ENCODE measurements at places on chromosomes 2 and 18. TPM values are rescaled to one million over a fixed set of nuclear protein-coding genes. Genes with fewer than 3 reads are reported as not detected.
A peak's percentile ranks its signal among the peaks of the same experiment; 100 is the strongest.

The SCYGR4 gene
- not detected for total RNA-seq

The BOLL gene
- not detected for total RNA-seq

The KCNJ3 gene
- not detected for total RNA-seq

The GPR35 gene
- total RNA-seq: 2.4 TPM

The CD28 gene
- total RNA-seq: 3.3 TPM

GRCh38 chr18:532632-533031 is 32.1 kb upstream of the COLEC12 start:
- H3K27ac ChIP-seq: no peak overlapping the region
- no peak for DNase-seq
- H3K27me3 ChIP-seq: no peaks in the 10 kb centered on the region
- no peaks in the 10 kb centered on the region for H3K4me1 ChIP-seq

GRCh38 chr2:40480073-40480472 is 28.2 kb upstream of the SLC8A1 start:
- H3K36me3 ChIP-seq: no peaks in the 10 kb centered on the region
- no peaks in the 10 kb centered on the region for H3K27me3 ChIP-seq
- no peak for DNase-seq
- no peak overlapping the region for H3K4me3 ChIP-seq
- no peak overlapping the region for H3K27ac ChIP-seq
- H3K4me1 ChIP-seq: no peaks in the 10 kb centered on the region

DNA sequence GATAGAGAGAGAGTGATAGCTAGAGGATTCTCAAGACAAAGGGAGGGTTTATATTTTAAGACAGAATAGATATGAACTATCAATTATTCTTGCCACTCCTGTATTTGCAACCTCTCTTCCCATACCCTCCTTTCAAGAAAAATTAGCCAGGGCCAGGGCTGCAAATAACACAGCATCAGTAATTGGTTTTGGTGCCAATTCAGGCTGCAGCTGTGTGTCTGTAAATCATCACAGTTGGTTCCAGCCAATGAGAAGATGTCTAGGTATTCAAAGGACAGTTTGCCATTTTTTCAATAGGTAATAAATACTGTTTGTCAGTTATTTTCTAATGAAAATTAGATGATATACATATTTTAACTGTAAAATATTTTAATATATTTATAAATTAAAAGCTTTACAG is 73.5 kb downstream of the WDPCP start:
- no peaks in the 10 kb centered on the region for H3K27me3 ChIP-seq
- no peak for DNase-seq
- H3K27ac ChIP-seq: no peak overlapping the region
- H3K36me3 ChIP-seq: no peaks in the 10 kb centered on the region

DNA sequence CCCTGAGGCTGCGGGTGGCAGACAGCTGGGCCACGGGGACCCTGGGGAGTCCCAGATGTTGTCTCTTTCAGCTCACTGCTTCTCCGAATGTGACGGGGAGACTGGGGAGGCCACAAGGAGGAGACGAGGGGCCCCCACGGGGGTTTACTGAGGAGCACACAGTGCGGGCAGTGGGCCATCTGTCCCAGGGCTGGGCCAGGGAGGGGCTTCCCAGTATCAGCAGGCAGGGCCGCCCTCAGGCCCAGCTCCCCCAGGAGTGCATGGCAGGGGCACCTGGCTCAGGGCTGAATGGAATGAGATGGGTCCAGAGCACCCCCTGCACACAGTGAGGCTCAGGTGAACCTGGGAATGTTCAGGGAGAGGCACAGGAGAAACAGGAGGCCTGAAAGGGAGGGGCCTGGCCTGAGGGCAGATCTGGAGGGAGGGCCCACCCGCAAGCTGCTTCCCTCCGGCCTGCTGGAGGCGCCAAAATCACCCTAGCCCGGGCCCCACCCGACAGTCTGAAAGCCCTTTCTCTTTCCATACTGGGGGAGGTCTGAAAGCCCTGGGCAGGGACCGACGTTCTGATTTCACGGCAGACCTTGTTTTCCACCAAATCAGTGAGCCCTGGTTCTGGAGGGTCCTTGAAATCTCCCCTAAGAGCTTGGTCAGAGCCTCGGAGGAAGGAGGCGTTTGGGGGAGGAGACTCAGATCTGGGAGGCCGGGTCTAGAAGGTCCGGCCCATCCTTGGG is 35.5 kb upstream of the PTMA start:
- no peak overlapping the region for H3K4me3 ChIP-seq
- H3K27me3 ChIP-seq: no peaks in the 10 kb centered on the region
- H3K36me3 ChIP-seq: no peaks in the 10 kb centered on the region
- peak; percentile 76 for DNase-seq
- peaks cover 60% of the 10 kb centered on the region for H3K4me1 ChIP-seq
- peak overlapping the region; percentile 92 for H3K27ac ChIP-seq

- no peak overlapping the region for H3K27ac ChIP-seq
- no peak overlapping the region for H3K4me3 ChIP-seq
- H3K27me3 ChIP-seq: no peaks in the 10 kb centered on the region
- no peak for DNase-seq
Measured at GRCh38 chr2:17627434-17627833, 86.9 kb downstream of the VSNL1 start.

GRCh38 chr2:178163911-178164310 is 30.4 kb upstream of the OSBPL6 start:
- H3K27ac ChIP-seq: no peak overlapping the region
- no peaks in the 10 kb centered on the region for H3K27me3 ChIP-seq
- no peak overlapping the region for H3K4me3 ChIP-seq
- H3K36me3 ChIP-seq: no peaks in the 10 kb centered on the region

DNA sequence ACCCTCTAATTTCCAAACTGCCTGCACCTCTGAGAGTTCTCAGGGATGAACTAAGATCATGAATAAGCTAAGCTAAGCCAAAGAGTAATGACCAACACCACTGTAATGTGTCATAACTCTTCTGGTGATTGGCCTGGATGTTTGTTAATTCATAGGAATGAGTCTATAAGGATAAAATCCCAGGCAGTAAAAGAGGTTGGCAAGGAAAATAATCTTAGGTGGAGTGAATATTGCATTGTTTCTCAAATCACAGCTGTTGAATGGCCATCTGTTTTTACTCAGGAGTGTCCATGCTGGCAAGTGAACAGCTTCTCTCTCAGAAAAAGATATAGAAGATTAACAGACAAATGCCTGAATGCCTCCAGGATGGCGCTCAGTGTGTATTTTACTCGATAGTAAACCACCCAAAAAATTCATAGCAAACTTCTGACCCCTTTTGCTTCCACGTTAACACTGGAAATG is 60.8 kb upstream of the GLS start:
- no peaks in the 10 kb centered on the region for H3K36me3 ChIP-seq
- no peaks in the 10 kb centered on the region for H3K27me3 ChIP-seq
- no peaks in the 10 kb centered on the region for H3K4me1 ChIP-seq
- no peak for DNase-seq
- no peak overlapping the region for H3K4me3 ChIP-seq

DNA sequence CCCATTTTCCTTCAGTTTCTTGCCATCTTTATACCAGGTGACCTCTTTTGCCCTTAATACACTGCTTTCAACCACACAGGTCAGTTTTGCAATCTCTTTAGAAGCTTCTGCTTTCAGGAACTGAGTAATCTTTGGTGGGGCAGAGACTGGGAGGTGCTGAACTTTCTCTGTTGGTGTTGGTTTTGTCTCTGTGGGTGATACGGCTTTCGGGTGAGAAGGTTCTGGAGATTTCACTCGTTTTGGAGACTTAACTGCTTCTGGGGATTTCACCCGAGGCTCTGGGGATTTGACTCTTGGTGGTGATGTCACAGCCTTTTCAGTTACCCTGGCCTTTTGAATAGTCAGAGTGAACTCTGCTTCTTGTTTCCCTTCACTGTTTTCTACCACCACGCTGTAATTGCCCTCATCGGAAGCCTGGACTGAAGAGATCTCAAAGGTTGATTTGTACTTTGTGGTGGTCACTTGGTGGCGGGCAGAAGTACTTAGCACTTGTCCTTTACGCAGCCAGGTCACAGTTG is 50.4 kb downstream of the PLEKHA3 start:
- no peaks in the 10 kb centered on the region for H3K4me1 ChIP-seq
- H3K27me3 ChIP-seq: no peaks in the 10 kb centered on the region
- H3K36me3 ChIP-seq: peaks cover 24% of the 10 kb centered on the region
- no peak overlapping the region for H3K4me3 ChIP-seq
- no peak for DNase-seq

DNA sequence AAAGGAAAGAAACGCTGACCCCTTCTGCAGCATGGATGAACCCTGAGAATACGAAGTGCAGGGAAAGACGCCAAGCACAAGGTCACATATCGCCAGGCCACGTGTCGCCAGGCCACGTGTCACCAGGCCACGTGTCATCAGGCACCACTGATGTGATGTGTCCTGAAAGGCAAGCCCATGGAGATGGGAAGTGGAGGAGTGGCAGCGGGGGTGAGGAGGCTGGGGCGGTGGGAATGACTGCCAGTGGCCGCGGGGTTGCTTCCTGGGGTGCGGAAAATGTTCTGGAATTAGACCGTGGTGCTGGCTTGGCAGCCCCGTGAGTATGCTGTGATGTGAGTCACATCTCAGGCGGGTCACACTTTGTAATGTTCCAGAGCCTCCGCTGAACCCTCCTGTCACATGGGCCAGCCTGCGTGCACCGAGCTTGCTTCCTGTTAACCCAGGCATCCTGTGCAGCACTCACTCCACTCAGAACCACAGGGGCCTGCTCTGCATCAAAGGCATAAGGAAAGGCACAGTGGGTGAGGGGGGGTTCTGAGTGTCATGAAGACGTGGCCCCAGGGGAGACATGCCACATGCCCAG is 39.0 kb downstream of the SLC66A2 start:
- no peaks in the 10 kb centered on the region for H3K4me1 ChIP-seq
- no peak overlapping the region for H3K4me3 ChIP-seq
- no peak overlapping the region for H3K27ac ChIP-seq
- no peaks in the 10 kb centered on the region for H3K27me3 ChIP-seq

DNA sequence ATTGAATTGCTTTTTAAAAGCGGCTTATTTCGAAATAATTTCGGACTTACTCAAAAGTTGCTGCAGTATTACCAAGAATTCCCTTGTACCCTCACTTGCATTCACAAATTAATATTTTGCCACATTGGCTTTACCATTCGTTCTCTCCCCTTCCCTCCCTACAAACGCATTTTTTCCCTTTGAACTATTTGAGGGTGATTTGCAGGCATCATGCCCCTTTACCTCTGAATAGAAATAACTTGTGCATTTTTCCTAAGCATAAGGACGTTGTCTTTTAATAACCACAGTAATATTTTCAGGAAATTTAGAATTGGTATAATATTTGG is 608 bp downstream of the CCDC138 start:
- H3K4me1 ChIP-seq: peaks cover 6% of the 10 kb centered on the region
- peak overlapping the region; percentile 90 for H3K4me3 ChIP-seq
- H3K27me3 ChIP-seq: no peaks in the 10 kb centered on the region
- H3K27ac ChIP-seq: no peak overlapping the region
- no peak for DNase-seq
- peaks cover 16% of the 10 kb centered on the region for H3K36me3 ChIP-seq

Measured in upper lobe of left lung (tissue), 6 donors.